Activated T-helper 1 cell treated with anti-CD3 and anti-CD28 coated beads, Interleukin-2, amount 50 U/mL, for 16 hours (primary cell): ENCODE measurements at places on chromosomes 3 and 15.

- no peak for DNase-seq
Observed at GRCh38 chr15:60649845-60650548, 171.1 kb upstream of the ICE2 start.

DNA sequence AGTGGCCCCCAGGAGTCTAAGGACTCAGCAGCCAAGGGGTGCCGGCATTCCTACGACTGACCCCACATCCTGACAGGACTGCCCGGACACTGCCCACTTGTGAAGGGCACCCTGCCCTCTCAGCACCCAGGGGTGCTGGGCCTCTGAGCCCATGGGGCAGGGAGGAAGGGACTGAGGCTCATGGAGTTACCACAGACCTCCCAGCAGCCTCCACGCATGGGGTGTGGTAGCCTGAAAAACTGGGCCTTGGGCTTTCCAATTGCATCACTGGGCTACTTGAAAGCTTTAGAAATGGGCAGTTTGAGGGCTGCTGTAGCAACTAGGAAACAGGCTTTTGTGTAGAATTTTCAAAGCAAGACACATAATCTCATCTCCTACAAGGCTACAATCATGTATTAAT is 13.2 kb downstream of the TKT start:
- no peak for DNase-seq

DNA sequence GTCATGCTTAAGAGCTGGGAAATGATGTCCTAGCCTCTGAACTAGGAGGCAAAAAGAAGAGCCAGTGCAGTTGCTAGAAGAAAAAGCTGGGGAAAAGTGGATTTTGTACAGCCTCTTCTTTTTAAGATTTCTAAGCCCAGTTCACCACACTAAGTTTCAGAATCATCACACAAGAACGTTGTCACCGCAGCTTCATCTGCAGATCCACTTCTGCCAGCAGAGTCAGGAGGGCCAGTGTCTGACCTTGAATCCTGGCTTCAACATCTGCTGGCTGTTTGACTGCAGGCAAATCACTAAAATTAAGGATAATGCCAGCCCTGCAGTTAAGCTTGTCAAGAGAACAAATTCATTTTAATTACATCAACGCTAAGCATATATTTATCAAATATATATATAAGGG is 36.2 kb downstream of the HDC start:
- DNase-seq = no peak

GRCh38 chr3:146345900-146346299 is 95.0 kb upstream of the PLSCR4 start:
- no peak for DNase-seq

DNA sequence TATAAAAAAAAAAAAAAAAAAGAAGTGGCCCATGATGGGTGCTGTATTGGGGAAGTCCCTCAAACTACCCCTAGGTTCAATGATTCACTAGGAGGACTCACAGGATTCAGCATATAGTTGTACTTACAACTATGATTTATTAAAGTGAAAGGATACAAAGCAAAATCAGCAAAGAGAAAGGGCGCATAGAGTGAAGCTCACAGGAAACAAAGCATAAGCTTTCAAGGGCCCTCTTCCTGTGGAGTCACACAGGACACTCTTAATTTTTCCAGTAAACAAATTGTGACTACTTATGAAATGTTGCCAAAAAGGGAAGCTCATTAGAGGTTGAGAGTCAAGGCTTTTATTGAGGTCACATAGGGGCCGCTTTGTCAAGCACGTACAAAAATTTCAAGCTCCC is 153.7 kb upstream of the GAP43 start:
- no peak for DNase-seq

DNA sequence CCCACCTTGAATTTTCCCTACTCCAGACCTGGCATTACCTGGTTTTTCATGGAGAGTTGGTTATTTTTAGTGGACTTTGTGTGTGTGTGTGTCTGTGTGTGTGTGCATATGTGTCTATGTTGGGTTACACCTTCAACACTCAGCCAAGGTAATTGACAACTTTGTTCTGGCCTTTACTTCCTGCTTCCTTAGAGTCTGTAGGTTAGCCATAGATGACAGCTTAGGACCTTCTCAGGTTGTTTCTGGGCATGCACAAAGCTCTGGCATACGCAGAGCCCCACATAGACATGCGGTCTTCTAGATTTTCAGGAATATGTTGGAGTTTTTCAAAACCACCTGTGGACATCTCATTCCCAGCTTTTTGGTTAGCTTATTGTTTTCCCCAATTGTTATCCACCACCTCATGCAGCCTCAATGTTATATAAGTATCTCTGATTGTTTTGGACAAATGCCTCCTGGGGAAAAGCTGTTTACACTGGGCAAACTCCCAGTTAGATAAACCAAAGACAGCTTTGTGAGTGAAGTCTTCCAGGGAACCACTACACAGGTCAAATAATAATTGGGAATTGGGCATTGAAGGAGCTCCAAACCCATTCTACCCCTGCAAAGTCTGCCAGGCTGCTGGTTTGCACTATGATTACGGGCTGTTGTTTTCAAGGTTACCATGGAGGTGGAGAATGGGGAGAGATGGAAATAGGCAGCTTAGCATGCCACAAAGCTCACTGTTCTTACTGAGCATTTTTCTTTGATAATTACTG is 201.2 kb downstream of the ADAMTSL3 start:
- no peak for DNase-seq

DNA sequence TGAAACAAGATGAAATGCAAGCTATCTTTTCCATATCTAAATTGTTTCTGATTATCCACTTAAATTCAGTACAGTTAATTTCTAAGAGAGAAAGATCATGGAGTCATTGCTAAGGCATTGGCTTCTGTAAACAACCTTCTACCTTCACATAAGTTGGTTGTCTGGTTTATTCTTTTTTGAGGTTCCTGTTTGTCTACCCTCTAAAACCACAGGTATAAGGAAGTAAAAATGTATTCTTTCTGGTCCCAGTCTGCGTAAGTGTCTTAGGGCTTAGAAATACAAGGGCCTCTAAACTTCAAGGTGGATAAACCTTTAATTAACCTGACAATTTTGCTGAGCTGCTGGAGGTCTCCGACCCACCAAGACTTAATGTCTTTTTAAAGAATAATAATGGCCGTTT is 3.6 kb upstream of the ATOSA start:
- no peak for DNase-seq

GRCh38 chr3:142962520-142963233 is 797 bp downstream of the PAQR9 start:
- DNase-seq = no peak

DNA sequence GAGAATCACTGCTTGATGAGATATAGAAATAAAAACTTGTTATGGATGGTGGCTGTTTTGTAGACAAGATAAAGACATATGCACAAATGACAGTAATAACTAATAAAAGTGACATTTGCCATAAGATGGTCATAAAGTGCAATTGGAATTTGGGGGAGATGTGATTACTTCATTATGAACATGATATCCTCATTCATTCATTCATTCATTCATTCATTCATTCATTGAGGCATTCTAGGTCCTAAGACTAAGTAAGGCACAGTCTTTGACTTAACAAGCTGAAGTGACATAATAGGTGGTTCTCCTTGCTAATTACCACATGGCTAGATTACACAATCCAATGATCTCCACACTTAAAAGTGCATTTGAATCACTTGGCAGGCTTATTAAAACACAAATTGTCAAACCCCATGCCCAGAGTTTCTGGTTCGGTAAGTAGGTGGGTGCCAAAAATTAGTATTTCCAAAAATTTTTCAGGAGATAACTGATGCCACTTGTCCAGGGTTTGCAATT is 18.9 kb downstream of the RAP2B start:
- no peak for DNase-seq

GRCh38 chr15:83928392-83928734 is 274.4 kb downstream of the ADAMTSL3 start:
- DNase-seq = no peak

DNA sequence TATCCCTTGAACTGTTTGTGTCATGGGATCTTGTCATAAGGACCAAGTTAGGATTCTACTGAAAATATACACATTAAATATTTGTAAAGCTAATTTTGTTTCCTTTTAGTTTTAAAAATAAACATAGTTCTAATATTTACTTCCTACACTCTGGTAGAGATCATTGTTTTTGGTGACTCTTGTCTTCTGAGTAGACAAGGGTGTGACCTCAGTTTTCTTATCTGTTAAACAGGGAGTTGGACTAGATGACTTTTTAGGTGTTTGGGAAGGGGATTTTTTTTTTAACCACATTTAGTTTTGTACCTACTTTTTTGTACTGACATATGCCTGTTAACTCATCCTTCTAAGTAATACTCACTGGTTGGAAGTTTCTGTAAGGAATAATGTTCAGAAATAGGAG is 30.8 kb downstream of the PLS1 start:
- no peak for DNase-seq

GRCh38 chr3:981156-981555 is 111.7 kb upstream of the CNTN6 start:
- DNase-seq = no peak

DNA sequence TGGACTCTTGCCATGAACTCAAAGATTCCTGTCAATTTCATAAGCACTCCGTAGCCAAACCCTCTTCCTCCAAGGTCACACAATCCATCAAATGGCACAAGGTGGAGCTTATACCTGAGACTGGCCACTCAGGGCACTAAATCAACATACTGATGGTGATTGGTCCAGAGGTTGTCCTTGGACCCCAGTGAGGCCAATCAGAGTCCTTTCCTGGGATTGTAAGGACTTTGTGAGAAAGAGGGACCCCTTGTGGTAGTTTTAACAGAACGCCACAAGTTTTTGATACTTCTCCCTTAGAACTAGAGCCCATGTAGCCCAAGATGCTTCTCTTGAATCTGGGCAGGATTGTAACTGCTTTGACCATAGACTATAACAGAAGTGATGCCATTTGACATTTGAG is 44.4 kb upstream of the LARS2 start:
- DNase-seq = no peak

DNA sequence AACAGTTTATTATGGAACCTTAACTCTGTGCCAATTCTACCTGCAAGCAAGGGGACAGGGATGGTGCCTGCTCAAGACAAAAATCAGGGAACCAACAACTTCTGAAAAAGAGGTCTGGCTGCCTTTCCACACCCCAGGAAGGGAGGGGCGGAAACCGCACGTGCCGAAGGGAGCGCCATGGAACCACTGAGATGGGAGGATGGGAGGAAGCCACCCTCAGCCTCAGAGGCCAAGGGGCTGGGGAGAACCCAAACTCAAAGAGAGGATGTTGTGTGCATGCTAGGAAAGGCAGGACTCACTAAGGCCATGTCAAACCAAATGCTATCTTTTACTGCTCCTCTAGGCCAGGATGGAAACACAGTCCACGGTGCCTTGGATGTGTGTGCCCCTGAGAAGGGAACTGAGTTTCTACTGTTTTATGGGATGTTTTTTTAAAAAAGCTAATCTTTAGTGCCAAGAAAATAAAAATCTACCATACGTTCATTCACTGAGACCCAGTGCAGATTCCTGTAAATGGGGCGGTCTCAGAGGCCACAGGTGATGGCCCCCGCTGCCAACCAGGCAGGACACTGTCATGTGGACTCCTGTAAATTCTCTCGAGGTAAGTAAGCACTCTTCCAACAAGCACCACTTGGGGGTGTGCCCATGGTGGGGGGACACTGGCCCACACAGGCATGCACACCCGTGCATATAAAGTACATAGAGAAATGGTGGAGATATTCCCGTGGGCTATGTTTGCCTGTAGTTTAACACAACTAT is 20.5 kb downstream of the SRPRB start:
- no peak for DNase-seq

DNA sequence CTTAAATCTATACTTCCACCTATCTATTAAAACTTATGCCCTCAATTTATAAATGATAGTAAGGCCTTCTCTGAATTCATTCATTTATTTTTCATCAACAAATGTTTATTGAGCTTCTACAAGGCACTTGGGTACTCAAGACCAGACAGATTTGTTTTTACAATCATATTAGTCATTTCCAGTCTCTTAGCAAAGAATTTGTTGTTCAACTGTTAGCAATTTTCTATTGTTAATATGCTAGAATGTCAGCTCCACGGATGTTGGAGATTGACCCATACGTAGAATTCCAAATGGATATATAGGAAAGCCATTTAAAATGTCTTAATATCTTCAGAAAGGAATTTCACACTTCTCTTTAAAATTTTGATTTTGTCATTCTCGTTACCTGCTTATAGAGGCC is 36.7 kb downstream of the ZBTB38 start:
- no peak for DNase-seq

GRCh38 chr3:182913889-182914288 is 66.4 kb downstream of the DCUN1D1 start:
- no peak for DNase-seq

DNA sequence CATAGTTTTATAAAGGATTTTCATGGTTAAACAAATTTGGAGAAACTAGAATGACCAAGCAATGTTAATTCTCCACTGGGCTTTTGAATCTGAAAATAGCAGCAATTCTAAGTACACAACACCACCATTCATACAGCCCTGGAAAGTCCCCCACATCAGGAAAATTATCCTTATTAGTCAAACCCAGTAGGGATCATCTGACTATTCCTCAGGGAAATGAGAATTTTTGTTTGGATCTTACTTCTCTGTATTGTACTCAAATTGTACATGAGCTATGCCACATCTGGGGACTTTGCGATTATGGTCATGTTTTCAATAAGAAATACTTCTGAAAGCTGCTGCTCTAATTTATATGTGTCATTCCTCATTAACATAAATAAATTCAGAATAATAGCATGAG is 46.0 kb downstream of the RARB start:
- DNase-seq = no peak

GRCh38 chr3:182046166-182046764 is 334.5 kb downstream of the SOX2 start:
- DNase-seq = no peak

DNA sequence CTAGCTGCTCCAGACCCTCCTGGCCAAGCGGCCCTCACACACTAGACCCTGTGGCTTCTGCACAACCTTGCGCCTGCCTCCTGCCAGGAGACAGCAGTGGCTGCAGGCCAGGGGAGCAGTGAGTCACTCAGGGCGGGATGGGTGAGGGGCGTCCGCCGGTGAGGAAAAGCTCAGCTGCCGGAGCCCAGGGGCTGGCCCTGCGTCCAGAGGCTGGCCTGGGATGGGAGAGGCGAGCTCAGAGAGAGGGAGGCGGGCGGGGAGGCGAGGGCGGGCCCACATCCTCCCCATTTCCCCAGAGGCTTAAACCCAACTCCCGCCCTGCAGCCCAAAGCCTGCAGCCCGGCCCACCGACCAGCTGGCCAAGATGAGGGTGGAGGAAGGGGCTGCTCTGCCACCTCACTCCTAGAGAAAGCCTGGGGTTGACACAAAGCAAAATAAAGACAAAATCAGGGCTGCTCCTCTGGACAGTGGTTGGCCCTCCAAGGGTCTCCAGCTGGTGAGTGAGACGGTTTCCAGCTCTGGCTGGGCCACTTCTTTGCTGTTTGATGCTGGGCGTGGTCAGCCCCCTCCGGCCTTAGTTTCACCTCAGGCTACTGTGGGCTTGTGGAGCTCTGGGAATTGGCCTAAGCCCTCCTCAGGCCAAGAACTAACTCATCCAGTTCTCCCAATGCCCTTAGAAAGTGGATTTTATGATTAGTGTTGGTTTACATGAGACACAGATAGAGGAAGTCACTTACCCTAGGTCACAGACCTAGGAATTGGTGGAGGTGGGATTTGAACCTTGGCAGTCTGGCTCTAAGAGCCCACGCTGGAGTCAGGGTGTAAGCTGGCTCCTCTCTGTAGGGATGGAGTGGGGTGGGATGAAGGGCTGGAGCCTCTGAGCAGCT is 50.6 kb downstream of the IQSEC1 start:
- no peak for DNase-seq
